Ascending aorta (tissue), 2 donors: ENCODE measurements at places on chromosomes 4 and X.
A peak's percentile ranks its signal among the peaks of the same experiment; 100 is the strongest.

DNA sequence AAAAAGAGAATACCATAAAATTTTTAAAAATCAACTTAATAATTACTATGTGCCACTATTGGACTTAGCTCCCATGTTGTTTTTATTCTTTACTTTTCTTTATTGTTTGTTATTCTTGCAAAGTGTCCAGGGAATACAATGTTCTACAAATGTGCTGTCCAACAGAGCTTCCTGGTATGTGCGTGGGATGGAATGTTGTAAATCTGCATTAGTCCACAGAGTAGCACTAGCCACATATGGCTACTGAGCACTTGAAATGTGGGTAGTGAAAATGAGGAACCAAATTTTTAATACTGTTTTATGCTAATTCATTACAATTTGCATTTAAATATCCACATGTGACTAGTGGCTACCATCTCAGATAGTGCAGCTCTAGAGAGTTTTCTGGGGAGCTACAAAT lies 14.3 kb upstream of the CORIN start:
- DNase-seq: no peak

GRCh38 chrX:139222511-139223200 lies 307.9 kb upstream of the F9 start:
- no peak for DNase-seq

DNA sequence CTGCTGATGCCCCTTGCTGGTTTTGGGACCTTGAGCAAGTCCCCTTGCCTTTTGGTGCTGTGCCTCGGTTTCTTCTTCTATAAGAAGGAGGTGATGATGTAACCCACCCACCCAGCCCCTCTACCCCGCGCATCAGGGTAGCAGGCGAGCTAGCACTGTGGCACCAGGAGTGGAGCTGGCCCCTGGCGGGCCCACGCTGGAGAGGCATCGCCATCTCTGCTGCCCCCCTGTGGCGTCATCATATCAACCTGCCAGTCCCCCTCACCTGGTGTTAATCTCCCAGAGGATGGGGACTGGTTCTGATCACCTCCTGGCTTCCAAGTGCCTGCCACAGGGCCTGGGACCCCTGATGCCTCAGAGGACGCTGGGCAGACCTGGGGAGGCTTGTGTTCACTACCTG lies 6.3 kb upstream of the SORCS2 start:
- peak; percentile 49 for DNase-seq

DNA sequence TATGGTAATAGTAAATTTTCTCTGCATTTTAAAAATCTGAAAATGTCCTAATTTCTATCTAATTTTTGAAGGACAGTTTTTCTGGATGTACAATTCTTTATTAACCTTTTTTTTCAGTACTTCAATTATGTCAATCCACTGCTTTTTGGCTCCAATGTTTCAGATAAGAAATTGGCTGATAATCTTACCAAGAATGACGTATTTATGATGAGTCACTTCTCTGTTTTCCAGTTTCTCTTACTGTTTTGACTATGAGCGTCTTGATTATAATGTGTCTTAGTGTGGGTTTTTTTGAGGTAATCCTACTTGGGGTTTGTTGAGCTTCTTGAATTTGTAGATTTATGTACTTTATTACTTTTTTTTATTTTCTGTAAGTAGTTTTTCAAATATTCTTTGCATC lies 47.2 kb downstream of the UGT2B11 start:
- DNase-seq: no peak

DNA sequence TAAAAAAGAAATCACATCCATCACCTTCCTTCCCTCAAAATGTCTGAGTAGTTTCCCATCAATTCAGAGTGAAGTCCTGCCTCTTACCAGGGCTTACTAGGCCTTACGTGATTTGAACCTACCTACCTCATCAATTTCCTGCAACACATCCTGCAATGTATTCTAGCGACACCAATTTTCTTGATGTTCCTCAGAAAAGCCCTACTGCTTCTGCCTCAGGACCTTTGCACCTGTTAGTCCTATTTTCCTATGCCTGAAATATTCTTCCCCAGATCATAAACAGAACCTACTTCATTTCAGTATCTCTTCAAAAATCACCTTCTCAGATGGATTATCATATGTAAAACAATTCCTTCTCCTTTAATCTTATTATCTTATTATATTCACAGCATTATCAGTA lies 52.8 kb downstream of the ZAR1 start:
- DNase-seq: no peak

DNA sequence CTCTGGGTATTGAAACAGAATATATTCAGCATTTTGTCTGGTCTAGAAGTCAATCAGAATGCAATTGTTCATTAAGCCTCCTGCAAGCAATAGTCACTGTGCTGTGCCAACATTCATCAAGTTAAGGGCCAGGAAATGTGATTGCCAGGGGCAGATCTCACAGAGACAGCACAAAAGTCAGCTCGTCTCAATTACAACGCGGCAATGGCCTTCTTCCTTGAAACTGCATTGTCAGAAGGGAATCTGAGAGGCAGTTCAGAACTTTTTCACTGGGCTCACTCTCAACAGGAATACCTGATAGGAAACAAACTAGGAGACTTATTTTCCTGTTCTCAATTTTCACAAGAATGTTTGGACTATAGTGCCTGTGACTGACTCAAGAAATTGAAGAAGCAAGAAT lies 131.1 kb upstream of the NR3C2 start:
- DNase-seq: no peak

GRCh38 chrX:136671006-136671610 lies 23.1 kb downstream of the CD40LG start:
- DNase-seq: no peak

GRCh38 chr4:3532751-3533422 lies 665 bp upstream of the LRPAP1 start:
- DNase-seq: no peak

DNA sequence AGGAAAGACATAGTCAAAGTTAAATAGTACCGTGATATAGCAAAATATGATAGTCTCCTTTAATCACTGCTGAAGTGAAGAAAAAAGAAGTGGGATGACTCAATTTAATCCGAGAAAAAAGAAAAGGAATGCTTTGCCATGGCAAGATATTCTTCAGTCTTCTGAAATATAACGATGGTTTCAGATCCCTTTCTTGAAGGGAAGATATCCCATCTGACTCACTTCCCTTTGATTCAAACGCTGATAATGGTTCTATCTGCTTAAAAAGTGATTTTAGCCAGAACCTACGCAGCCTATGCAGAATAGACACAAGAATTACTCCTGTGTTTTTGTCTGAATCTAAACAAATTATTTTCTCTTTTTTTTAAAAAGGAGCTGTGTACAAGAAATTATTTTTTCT lies 68.1 kb upstream of the FTHL17 start:
- no peak for DNase-seq

DNA sequence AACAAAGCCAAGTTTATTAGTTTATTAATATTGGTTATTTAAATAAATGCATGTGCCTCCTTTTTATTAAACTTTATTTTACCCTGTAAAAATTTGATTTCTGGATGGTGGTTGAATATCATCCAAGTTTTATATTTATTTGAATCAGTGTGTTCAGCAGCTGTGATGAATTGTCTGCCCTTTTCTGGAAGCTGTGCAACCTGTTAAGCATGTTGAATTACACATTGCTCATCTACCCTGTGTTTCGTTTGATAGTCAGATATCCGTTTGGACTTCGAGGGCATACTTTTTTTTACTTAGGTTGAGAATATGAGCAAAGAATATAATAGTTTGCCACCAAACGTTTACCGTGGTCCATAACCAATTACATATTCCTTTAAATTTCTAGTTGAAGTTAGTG lies 95.8 kb upstream of the TENM3 start:
- no peak for DNase-seq

GRCh38 chrX:302975-303374 lies 15.6 kb downstream of the GTPBP6 start:
- no peak for DNase-seq

- no peak for DNase-seq
Measured at GRCh38 chr4:168293386-168293975, 25.1 kb downstream of the DDX60 start.

DNA sequence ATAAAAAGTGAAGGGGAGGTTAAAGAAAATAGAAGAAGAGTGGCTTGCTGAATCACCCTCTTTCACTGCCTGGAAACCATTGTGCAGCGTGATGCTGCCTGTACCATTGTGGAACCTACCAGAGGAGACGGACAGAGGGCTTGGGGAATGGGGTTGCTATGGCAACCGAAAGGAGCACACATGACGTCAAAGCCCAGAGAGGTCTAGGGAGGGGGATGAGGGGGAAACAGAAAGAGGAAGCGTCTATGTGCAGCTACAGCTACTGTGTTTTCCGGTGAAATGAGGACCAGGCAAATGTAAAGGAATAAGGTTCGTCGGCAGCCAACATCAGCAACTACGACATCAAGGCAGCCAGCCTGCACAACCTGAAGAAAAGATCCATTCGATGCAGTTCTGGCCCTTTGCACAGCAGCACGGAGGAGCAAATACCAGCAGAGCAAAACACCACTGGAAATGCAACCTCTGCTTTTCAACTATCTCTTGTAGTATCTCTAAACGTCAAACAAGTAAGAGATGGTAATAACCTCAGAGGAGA lies at the start of gene MAPK10:
TSS of gene MAPK10 (minus strand) at position 110 of the 535 bp plus-strand sequence.
- peak; percentile 51 for DNase-seq

DNA sequence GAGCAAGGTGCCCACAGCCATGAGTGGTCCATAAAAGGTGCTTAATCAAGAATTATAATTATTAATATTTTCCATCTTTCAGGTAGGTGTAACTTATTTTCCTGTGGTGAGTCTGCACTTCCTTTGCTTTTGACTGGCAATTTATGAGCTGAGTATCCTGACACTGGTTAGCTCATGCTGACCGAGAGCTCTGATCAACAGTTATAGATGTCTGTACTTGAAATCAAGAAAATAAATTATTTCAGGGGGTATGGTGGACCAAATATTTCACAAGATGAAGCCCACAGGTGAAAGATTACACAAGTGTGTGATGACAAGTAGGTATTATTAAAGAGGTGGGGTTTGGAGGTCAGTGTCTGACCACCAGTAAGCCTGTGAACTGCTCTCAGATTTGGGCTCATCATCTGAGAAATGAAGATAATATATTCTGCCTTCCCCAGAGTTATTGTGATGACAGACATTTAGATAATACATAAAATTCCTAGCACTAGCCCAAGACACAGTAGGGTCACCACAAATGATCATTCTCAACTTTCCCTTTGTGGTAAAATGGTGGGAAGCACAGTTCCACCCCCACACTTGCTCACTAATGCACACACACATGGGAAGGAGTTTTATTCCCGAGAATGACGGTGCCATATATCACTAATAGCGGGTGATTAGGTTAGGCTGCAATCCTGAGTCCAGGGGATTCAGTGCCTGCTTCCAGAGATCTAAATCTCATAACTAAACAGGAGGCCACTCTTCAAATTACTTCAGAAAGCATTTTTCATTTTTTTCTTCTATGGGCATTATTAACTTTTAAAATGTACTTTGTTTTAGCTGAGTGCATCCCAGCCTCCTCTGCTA lies 34.0 kb upstream of the PACRGL start:
- DNase-seq: no peak

- no peak for DNase-seq
Measured at GRCh38 chr4:123250843-123251242, 145.8 kb upstream of the SPRY1 start.

DNA sequence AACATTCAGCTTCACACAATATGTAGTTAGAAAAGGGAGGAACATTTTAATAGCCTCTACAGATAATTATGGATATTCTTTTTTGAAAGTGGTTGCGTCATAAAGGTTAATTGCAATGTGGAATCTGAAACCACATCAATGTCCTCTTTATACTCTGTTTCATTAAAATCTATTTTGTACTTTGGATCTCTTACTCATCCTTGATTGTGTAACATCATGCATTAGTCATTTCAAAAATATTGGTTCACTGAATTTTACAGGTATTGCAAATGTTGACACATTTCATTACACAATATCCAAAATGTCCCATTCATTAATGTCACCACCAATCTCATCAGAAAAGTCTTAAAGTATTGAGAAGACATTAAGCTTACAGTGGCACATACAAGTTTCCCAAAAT lies 62.7 kb upstream of the USP9X start:
- DNase-seq: no peak

GRCh38 chr4:11565899-11566298 lies 137.2 kb upstream of the HS3ST1 start:
- DNase-seq: no peak

- DNase-seq: no peak
Measured at GRCh38 chr4:8599657-8600056, 7.1 kb downstream of the CPZ start.

DNA sequence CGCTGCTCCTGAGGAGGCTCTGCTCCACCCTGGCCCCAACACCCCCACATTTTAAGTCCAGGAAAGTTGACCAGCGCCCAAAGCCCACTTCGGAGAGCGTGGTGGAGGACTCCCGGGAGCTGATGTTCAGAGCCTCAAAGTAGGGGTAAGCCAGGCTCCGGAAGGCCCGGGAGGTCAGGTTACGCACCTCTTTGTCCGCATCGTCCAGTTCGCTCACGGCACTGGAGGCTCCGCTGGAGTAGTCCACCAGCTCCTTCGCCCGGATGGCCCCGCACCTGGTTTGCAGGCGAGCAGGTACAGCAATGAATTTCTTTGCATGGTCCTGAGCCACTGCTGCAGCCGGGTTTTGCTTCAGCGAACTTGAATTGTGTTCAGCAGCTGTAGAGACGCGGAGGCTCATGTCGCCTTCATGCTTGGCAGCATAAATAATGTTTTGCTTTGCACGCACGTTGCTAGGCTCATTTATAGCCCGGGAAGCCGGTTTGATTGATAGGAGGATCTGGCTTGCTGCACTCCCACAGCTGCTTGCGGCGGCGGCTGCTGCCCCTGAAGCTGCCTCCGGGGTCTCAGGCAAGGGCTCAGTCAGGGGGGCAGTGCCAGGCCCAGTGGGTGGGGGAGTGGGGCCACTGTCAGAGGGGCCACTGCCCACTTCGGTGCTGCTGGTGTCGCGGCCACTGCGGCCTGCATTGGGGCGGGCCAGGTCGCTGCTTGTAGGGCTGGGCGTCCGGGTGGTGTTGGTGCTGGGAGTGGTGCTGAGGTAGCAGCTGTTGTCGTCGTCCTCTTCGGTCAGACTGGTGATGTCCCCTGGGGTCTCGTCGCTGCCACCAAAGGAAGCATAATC lies 4.8 kb downstream of the C4orf54 start:
- no peak for DNase-seq
